ENCODE measurements at places on chromosomes 3 and 15. TPM values are rescaled to one million over a fixed set of nuclear protein-coding genes. Genes with fewer than 3 reads are reported as not detected.

DNA sequence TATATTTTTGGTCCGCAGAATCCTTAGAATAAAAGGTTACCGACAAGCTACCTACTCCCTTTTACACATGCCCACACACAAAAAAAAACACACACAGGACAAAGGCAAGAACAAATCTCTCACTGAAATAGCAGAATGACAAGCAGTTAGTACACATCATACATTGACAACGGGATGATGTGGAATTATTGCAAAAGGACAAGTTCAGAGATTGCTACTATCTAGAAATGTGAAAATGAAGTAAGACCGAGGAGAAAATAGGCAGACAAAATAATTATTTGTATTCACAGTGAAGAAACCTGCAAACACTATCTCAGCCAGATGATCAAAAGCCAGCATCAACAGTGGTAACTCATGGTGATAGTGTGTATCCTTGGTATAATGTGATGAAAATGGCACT, 112.2 kb upstream of the C3orf80 start:
- DNase-seq, result no peak

DNA sequence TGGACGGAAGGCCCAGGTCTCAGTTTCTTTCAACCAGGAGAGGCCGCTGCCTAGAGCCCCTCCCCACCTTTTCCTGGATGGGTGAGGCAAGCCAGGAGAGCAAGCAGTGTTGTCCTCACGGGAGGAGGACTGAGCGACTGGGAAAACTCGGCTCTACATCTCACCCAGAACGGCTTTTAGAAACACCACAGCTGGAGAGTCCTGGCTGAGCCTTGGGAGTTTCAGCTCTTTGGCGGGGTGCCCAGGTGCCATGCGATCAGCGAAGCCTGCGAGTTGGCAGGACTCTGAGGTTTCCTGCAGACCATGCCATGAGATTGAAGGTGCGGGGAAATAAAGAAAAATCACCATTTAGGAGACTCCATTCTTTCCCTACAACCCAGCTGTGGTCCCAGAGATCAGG, 26.0 kb downstream of the PPCDC start:
- DNase-seq, result peak; percentile 28

Gene GOLGA8J
- total RNA-seq, result not detected

Gene C3orf22
- not detected for total RNA-seq

- DNase-seq, result no peak
Observed at GRCh38 chr3:194274424-194275085, 76.6 kb downstream of the CPN2 start.

DNA sequence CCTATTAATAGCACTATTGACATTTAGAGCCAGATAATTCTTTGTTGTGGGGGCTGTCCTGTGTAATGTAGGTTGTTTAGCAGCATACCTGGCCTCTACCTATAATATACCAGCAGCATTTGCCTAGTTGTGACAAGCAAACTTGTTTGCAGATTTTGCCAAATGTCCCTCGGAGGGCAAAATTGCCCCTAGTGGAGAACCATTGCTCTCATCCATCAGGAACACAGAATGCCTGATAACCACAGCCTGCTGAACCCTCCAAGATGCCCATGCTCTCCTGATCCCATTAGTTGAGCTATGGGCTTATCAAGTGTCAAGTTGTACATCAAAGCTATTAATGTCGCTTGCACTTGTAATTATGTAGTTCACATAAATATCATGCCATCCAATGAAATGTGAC, 15.0 kb upstream of the KBTBD8 start:
- DNase-seq, result no peak

DNA sequence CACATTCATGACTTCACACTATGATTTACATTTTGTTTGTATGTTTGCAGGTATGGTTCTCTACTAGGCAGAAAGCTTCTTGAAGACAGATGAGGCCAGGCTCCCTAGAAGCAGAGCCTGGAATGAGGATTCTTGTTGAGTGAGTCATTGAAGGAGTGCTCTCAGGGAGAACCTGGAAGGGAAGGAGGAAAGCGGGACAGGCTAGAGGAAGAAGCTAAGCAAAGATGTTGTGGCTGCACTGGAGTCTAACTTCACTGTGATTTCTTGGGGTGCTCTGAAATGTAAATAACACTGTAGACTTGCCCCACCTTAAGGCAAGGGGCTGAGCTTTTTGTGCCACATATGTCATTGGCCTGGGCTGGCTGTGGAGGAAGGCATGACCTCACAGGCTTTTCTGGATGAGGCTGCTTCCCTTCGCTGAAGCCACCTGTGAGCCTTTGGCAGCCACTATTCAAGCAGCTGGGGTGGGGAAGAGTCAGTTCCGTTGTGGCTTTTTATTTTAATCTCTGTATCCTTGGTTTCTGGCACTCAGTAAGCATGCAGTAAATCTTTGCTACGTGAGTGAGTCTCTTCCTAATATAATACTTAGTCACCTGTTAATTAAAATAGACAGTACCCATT, 307.3 kb downstream of the SV2B start:
- DNase-seq, result peak; percentile 96

DNA sequence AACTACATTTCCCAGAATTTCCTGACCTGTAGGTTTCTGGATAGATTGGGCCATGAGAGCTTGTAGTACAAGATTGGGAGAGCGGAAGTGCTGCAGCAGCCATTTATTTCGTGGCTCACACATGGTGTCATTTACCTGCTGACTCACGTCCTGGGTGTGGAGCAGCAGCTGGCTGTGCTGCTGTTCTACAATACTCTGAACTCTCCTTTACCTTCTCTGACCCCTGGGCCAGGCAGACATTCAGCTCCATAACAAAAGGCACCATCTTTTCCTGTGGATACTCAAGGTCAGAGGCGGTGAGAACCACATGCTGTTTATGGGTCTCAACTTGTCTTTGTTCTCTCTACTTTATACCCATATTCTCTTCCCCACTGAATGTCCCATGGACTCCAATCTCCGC, 490.2 kb downstream of the IGSF11 start:
- no peak for DNase-seq

GRCh38 chr3:13579063-13579462, 30.1 kb downstream of the FBLN2 start:
- DNase-seq, result no peak

Gene ADGRG7
- not detected for total RNA-seq

Gene MEGF11
- 1.9 TPM for total RNA-seq

Gene STRIT1
- total RNA-seq, result not detected

GRCh38 chr3:181710345-181711291, 1.1 kb upstream of the SOX2 start:
- DNase-seq, result no peak

DNA sequence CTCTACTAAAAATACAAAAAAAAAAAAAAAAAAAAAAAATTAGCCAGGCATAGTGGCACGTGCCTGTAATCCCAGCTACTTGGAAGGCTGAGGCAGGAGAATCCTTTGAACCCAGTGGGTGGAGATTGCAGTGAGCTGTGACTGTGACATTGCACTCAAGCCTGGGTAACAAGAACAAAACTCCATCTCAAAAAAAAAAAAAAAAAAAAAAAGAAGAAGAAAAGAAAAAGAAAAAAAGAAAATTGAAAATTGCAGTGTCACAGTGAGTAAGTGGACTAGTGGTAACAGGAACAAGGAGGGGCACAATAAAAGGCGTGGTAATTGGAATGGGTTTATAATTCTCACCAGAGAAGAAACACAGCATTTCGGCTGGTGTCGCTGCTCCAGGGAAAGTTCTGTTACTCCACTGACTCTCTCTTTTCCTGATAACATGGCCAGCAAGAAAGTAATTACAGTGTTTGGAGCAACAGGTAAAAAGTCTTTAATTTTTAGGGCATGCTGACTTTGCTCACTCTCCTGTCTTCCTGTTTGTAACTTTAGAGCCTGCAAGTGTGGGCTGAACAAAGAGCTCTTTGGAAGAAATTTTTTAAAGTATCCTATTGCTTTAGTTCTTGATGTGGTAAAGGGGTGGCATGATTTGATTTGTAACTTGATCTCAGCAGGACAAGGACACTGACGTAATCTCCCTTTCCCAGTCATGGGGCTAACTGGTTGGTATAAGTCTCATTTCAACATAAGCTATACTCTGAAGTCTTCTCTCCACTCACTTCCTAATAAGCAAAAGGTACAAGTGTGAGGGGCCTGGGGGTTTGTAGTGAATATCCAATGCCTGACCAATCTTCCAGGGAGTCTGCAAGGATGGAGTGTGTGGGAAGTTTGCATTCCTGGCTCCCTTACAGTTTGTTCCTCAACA, 22.1 kb upstream of the TRA2B start:
- DNase-seq, result no peak

GRCh38 chr15:48828906-48829305, 18.0 kb upstream of the CEP152 start:
- DNase-seq, result no peak

DNA sequence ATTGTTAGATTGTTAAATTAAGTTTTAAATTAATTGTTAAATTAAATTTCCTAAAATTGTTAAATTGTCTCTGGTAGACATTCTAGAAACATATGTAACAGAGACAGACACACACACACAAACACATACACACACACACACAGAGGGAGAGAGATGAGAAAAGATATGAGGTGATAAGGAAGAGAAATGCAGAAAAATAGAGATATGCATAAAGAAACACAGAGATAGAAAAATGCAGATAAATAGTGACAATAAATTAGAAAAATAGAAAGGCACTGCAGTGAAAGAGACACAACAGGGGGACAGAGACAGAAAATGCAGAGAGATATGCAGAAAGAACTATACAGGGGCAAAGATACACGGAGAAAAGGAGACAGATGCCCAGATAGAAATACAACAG, 25.1 kb upstream of the GOLGA8B start:
- no peak for DNase-seq

- no peak for DNase-seq
Observed at GRCh38 chr3:103693831-103694230, 1259.0 kb downstream of the ZPLD1 start.

Gene IMPG2
- not detected for total RNA-seq

DNA sequence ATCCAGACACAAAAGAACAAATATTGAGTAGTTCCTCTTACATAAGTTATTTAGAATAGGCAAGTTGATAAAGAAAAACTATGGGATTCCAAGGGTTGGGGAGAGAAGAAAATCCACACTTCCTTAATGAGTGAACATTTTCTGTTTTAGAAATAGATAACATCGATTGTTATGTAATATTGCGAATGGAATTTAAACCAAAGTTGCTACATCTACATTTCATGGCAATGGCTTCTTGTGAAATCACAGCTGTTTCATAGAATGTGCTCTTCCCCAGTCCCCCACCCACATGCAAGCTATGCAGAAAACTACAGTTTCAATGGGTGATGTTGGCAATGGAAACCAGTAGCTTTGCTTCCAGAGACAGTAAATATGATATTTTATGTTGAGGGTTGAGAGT, 1639.5 kb downstream of the SI start:
- no peak for DNase-seq

DNA sequence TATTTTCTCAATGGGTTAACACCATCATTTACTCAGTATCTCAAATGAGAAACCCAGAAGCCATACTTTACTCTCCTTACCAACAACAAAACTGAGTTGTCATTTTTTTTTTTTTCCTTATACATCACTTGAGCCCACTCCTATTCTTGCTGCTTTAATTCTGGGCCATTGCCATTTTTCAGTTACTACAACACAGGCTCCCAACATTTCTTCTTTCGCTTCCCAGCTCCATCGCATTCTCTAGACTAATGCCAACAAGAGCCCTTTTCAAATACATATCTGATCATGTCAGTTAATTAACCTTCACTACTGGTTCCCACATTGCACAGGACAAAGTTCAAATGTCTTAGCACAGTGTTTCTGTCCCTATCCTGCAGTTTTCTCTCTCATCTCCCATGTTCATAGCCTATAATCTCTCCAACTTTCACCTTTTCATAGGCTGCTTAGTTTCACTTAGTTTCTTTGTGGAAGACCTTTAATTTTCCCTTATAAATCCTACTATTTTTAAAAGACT, 22.5 kb upstream of the ANXA2 start:
- no peak for DNase-seq

GRCh38 chr3:126567696-126568438, 9.1 kb upstream of the C3orf22 start:
- DNase-seq, result peak; percentile 60

DNA sequence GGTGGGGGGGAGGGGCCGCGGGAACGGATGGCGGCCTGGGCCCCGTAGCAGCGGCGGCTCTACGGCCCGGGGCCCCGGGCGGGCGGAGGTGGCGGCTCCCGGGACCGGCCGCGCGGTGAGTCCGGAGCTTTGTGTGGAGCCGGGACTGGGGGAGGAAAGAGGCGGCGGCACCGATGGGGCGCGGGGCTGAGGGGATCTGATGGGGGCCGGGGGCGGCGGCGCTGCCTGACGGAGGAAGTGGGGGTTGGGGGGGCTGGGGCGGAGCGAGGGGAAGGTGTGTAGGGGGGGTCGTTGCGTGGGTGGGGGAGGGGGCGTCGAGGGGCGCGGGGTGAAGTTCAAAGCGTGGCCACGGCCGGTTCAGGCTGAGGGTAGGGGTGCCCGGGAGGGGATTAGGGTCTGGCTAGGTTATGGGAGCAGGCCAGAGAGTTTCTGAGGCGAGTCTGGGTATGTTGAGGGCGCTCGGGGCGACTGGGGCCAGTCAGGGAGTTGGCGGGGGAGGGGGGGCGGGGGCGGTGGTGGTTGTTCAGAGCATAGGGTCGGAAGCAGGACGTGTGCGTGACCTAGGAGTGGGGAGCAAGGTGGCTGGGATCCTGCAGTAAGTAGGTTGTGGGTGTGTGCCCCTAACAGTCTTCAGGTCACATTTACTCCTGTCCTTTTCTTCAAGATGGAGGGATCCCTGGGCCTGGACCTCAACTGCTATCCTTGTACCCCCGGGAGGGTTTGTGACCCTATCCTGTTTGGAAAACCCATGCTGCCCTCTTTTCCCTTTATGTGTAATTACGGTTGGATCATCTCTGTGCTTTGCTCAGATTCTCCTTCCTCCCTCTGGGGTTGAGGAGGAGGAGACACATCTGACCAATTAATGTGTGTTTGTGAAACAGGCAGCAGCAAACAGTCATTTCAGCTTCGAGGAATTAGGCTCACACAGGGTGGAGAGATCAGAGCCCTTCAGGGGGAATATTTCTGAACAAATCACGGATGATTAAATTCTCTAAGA, 644 bp downstream of the ZNF609 start:
- peak; percentile 86 for DNase-seq

All from G401 (cell line).